ENCODE measurements at places on chromosomes 13 and 19. TPM values are rescaled to one million over a fixed set of nuclear protein-coding genes. Genes with fewer than 3 reads are reported as not detected.

Gene ZNF723
- total RNA-seq = not detected

Gene RFPL4AL1
- not detected for total RNA-seq

Gene PABPC3
- under 0.01 TPM for total RNA-seq

Gene TEX101
- total RNA-seq = not detected

Measured in melanocyte of skin (primary cell).